ENCODE measurements at places on chromosomes 13 and 19.

GRCh38 chr13:97627566-97627965 lies 193.6 kb downstream of the RAP2A start:
- DNase-seq, result peak; percentile 37

GRCh38 chr19:11373166-11373884 lies 1.1 kb upstream of the SWSAP1 start:
- DNase-seq, result no peak

GRCh38 chr19:50266896-50267295 lies 62.3 kb downstream of the KCNC3 start:
- DNase-seq, result no peak

DNA sequence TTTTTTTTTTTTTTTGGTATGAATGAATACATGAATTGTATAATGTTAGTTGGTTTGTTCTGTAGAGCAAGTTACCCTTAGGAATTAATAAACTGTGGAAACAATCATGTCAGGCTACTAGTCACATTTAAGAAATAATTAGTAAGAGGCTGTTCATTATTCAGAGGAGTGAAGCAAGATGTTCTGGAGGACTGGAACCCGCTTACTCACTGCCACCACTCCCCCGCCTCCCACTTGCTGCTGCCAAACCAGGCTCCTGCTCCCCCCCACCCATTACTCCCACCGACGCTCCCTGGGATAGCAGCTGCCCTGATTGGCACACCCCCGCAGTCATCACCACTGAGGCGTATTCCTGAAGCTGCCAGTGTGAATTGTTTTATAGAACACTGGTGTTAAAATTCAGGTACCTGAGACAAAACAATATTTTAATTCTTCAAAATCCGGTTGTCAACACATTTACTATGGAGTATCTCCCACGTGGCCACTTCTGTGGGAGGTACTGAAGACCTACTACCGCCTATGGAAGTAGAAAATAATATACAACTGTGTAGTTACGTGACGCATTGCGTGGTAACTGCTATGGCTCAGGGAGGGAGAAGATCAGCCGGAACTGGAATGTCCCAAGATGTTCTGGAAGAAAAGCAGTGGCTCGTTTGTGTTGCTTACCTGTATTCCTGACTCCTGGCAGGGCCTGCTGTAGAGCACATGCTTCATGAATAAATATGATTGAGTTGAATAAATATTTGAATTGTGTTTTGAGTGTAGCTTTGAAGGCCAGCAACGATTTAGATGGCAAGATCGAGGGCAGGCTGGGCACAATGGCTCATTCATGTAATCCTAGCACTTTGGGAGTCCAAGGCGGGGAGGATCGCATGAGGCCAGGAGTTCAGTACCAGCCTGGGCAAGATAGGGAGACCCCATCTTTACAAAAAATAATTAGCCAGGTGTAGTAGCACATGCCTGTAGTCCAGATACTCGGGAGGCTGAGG lies 1.7 kb downstream of the DPY19L3 start:
- no peak for DNase-seq

DNA sequence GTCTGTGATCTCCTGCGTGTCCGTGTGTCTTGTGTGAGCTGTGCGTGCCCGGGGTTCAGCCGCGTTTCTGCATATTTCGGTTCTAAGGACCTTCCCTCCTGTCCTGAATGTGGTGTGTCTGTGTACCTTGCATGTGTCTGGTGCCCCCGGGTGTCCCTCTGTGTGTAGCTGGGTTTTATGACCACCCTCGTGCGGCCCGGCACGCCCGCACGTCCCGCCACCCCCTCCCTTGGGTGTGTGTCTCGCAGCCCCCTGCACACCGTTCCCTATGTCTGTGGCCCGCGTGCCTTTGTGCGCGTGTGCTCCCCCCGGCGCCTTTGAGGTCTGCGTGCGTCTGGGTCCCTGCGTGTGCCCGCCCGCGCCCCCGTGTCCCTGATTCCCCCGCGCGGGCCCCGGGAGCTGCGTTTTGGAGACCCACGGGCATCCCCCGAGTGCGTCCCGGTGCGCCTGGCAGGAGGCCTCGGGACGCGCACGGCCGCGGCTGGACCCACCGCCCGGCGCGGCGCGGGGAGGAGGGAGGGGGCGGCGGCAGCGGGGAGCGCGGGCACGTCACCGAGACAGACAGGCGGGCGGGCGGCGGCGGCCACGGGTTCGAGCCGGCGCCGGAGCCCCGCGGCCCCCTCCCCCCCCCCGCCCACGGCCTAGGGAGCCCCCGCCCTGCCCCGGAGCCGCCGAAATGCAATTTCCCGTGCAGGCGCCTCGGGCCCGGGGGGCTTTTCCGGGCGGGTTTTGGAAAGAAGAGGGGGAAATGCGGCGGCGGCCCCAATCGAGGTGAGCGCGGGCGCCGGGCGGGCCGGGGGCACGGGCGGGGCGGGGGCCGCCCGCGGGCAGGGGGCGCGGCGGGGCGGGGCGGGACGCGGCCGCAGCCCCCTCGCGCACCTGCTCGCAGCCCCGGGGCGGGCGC lies 12.0 kb upstream of the NANOS3 start:
- DNase-seq, result no peak

DNA sequence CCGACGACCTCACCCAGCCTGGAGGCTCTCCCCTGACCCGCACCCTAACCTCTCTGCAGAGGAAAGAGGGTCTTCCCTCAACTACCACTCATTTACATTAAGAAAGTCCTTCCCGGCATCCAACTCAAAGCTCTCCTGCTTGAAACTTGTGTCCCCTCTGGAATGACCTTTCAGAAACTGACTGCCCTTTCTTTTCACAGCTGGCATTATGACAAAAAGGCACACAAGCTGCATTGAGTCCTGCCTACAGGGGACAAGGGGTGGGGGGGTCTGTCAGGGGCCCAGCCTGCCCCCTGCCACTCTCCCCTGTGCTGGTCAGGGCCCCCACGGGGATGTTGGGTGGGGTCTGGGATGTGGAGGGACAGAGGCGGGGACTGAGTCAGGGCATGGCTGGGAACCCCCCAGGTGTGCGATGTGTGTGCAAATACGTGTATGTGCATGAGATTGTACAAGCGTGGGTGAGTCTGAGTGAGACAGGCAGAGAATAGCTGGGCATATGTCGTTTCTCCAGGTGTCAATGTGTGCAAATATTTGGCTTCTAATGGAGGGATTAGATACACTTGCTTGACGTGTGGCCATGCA lies 2.0 kb downstream of the COL5A3 start:
- no peak for DNase-seq

- peak; percentile 37 for DNase-seq
These were observed 40.8 kb downstream of the BBC3 start for GRCh38 chr19:47190167-47190727.

GRCh38 chr19:46783670-46784069 lies 4.7 kb downstream of the SLC1A5 start:
- no peak for DNase-seq

DNA sequence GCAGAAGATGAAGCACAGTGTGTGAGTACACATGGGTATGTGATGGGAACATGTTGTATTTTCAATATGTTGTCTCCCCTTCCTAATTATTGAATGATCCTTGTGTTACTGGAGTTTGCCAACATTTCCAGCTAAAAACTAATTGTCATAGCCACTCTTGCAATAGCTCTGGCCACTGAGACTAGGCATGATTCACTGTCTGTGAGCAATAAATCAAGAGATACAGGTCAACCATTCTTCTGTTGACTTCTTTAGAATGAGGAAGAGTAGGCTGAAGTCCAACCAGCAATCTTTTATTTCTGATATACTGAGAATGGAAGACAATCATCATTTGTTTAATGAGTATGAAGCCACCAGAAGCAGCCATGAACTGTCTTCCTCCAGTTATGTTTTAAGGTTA lies 413.9 kb downstream of the SLITRK5 start:
- DNase-seq, result no peak

DNA sequence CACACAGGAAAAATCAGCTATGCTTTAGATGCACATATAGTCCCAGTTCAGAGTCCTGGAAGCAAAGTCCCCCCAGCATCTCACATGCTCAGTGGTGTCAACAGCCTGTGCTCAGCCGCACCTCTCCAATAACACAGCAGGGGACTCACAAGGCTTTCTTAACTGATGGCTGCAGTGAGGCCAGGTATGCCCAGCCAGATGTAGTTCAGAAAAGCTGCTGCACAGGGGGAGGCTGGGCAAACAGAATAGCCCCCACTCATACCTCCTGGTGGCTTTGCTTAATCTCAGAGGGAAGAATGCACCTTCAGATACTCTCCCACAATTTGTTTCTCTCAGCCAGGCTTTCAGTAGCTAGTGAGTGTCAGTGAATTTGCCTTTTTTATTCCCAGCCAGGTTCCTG lies 33.4 kb downstream of the FAM124A start:
- no peak for DNase-seq

- no peak for DNase-seq
These were observed 9.7 kb upstream of the LRCH1 start for GRCh38 chr13:46543287-46543686.

- no peak for DNase-seq
These were observed 7.6 kb upstream of the CD79A start for GRCh38 chr19:41869374-41869955.

GRCh38 chr13:39095500-39095899 lies 57.2 kb downstream of the NHLRC3 start:
- no peak for DNase-seq

- no peak for DNase-seq
These were observed 11.6 kb upstream of the ZNF431 start for GRCh38 chr19:21130097-21130775.

DNA sequence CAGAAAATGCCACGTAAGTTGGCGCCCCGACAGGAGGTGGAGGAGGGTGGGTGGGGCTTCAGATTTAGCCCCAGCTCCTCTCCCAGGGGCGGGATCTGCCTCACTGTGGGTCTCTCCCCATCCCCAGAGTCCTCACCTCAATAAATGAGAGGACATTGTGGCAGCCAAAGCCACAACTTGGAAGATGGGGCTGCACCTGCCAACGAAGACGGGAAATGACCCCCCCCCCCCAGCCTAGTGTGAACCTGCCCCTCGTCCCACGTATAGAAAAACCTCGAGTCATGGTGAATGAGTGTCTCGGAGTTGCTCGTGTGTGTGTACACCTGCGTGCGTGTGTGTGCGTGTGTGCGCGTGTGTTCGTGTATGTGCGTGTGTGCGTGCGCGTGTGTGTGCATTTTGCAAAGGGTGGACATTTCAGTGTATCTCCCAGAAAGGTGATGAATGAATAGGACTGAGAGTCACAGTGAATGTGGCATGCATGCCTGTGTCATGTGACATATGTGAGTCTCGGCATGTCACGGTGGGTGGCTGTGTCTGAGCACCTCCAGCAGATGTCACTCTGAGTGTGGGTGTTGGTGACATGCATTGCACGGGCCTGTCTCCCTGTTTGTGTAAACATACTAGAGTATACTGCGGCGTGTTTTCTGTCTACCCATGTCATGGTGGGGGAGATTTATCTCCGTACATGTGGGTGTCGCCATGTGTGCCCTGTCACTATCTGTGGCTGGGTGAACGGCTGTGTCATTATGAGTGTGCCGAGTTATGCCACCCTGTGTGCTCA lies 1.5 kb upstream of the TRAPPC5 start:
- no peak for DNase-seq

GRCh38 chr13:38821770-38822551 lies 135.1 kb downstream of the FREM2 start:
- no peak for DNase-seq

GRCh38 chr19:16365300-16365996 lies 40.8 kb downstream of the KLF2 start:
- no peak for DNase-seq

DNA sequence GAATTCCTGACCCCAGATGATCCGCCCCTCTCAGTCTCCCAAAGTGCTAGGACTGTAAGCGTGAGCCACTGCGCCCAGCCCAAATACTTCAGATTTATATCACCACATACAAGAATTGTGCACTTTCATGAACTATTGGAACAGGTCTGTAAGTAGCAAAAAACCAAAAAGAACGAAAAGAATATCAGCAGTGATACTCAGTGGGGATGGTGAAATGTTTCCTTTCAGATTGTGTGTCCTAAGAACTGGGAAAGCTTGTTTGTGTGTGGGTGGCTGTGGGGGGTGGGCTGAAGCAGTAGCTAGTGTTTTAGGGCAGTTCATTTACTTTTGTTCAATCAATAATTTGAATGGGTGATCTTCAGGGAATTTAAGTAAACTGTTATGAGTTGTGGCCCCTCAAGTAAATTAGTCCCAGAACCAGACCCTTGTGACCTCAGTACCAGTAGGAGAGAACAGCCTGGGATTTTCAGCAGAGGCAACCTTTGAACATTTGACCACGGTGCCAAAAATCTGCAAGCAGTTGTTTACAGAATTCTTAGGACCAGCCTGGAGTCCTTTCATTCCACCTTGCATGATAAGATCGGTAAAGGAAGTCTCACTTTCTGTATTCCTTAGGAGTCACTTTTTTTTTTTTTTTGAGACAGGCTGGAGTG lies 106.6 kb downstream of the LRCH1 start:
- DNase-seq, result no peak

DNA sequence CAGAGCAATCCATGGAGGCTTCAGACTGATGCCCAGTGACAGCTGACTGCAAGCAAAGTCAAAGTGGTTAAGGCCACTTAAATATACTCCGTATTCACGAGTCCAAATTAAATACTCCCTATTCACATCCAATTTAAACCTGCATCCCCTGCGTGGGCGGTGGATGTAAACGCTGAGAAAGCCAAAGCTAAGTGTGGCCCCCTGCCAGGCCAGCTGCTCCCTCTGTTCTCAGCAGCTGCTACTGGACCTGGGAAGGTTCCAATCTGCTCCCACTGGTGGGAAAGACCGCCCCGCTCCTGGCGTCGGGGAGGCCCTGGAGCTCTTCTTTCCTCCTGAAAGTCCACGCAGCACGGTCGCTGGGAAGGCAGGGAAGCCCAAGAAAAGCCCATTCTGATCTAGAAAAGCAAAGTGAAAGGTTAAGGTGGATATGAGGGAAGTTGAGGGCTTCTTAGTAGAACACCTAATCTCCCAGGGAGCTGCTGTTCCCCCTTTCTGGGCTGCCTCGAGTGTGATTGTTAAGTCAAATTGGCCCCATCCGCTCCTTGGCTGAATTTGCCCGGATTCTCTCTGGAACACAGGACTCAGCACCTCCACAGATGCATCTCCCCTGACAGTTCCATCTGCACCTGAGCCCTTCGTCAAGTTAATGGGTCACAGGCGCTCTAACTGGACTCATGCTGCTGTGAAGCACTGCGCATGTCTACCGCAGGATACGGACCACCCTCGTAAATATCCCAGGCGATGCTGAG lies 205.5 kb downstream of the USP12 start:
- no peak for DNase-seq

DNA sequence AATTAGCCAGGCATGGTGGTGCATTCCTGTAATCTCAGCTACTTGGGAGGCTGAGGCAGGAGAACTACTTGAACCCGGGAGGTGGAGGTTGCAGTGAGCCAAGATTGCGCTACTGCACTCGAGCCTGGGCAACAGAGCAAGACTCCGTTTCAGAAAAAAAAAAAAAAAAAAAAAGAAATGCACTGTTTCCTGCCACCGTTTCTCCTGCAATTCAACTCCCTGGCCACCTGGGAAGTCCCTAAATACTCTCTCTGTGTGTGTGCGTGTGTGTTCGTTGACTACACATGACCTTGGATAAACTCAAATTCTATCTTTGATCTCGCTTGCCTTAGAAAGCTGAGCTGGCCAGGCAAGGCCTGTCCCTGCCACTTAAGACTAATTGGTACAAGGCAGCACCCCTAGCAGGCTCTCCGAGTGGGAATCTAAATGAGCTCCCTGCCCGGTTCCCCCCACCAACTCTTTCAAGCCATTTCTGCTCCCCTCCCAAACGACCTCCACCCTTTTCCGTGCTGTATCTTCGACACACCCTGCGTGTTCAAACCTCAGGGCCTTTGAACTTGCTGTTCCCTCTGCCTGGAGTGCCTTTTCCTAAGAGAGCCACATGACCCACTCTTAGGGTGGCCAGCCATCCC lies 5.2 kb upstream of the BCAT2 start:
- no peak for DNase-seq

- DNase-seq, result no peak
These were observed 24.2 kb downstream of the CERS4 start for GRCh38 chr19:8233370-8233769.
